CD4-positive, alpha-beta T cell treated with Interleukin-2 at 100 ng/mL for 4 hours (primary cell): ENCODE measurements at places on chromosomes 12 and 14.

DNA sequence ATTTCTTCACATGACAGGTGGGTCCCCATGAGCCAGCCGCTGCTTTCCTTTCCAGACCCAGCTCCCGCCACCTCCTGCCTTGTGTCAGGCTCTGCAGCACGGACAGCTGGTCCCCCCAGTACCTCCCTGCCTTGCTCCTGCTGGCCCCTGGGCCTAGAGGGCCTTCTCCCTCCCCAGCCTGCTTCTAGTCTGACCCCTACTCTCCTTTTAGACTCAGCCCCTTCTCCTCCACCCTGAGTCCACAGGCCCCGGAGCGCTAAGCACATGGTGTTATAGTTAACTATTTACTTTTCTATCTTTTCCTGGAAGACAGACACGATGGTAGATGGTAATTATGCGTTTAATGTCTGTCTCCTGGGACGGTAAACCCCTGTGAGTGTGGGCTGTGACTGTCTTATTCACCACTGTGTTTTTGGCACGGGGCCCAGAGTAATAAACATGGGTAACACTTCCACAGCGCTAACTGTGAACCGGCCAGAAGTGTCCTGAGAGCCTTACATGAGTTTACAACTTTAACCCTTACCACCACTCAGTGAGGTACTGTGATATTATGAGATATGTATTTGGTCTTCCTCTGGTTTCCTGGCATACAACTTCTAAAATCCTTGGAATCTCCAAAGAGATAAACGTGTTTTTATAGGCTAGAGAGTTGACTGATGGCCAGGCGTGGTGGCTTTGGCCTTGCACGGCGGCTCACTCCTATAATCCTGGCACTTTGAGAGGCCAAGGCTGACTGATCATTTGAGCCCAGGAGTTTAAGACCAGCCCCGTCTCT is 41.2 kb downstream of the DGLUCY start:
- DNase-seq: peak; percentile 53

DNA sequence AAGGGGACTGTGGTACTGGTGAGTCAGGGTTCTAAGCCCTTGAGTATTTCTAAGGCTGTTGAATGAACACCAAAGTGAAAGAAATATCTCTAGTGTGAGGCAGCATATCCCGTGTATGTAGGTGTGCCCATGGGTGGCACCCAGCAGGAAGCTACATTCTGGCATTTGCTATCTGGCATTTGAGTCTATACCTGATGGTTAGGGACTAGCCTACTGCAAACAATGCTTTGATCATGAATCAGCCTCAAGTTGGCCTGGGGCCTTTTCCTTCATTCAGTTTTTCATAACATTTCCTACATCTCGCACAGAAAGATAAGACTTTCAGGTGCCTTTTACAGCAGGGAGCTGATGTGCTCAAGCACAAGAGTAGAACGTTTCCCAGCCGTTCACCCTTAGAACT is 85.7 kb upstream of the E2F7 start:
- no peak for DNase-seq

DNA sequence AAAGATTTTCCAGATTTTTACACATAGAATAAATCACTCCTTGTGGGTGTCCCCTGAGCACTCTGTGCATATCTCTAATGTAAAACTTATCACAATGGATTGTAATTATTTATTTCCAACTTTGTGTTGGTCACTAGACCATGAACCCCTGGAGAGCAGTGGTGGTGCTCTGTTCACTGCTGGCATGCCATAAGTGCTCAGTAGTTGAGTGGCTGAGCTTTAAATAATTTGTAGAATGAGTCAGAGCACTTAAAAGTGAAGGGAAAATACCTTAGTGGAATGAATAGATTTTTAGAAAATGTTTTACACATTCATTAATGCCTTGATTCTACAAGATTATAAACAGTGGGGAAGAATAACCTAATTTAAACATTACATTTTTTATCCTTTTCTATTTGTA is 6.3 kb downstream of the MGAT4C start:
- no peak for DNase-seq

DNA sequence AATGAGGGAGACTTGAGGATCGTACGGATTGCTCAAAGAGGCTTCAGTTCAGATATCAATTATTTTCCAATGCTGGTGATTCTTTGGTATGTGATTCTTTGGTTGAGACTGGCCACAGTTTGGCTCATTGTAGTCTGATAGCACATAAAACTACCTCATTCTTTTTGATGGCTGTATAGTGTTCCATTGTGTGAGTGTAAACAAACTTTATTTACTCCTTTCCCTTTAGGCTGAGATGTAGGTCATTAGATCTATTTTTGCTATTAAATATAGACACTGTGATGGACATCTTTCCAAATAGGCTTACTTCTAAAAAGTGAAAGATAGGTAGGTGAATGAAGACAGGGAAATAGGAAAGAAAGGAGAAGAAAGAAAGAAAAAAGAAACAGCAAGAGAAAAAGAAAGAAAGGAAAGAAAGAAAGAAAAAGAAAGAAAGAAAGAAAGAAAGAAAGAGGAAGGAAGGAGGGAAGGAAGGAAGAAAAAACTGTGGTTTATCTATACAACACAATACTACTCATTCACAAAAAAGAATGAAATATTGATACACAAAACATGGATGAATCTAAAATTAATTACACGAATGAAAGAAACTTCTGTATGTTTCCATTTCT is 19.8 kb upstream of the MED13L start:
- no peak for DNase-seq

DNA sequence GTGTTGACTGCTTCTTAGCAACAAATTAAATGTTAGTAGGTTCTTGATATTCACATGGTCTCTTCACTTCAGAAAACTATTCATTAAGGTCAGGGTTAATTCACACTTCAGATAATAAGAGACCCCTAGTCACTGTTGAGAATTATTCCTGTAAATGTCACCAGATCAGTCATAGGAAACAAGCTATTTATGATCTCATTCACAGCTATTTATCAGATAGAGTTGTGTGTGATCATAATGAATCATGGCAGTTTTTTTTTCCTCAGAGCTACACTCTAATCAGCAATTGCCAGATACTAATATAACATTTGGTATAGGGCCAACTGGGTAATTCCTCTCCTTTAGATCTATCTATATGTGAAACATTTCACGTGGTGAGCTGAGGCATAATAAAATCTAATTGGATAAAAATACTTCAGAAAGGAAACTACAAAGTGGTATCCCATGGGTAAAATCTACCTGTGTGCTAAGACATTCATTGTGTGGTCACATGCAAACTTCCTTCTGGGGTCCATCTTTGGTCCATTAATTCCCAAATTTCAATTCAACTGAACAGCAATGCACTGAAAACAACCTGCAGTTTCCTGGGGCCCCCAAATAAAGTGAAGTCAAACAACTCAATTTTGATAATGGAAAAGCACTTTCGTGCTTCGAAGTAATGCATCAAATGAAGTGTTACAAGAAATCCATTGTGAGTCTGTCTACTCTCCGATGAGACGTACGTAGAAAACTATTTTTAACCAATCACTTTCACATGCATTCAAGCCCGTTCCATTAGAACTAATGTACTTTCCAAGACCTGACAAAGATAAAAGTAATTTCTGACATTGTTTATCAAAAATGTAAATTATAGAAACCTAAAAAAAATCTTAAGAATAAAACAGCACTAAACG is 197.0 kb downstream of the ACSS3 start:
- DNase-seq: no peak

DNA sequence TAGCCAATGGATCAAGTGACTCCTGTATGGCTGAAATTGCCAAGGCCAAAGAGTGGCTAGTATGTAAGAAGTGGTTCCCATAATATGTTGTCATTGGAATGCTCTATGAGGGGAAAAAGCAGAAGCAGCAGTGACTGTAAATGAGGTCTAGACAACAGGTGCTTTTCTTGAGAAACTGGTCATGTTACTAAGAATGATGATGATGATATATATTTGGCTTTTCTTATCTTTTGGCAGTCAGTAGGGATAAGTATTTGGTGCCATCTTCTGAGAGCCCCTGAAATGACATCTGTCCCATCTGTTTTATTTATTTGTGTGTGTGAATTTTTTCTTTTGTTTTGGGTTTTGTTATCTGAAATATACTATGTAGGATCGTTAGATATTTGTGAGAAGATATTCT is 141.7 kb downstream of the SYT1 start:
- no peak for DNase-seq

DNA sequence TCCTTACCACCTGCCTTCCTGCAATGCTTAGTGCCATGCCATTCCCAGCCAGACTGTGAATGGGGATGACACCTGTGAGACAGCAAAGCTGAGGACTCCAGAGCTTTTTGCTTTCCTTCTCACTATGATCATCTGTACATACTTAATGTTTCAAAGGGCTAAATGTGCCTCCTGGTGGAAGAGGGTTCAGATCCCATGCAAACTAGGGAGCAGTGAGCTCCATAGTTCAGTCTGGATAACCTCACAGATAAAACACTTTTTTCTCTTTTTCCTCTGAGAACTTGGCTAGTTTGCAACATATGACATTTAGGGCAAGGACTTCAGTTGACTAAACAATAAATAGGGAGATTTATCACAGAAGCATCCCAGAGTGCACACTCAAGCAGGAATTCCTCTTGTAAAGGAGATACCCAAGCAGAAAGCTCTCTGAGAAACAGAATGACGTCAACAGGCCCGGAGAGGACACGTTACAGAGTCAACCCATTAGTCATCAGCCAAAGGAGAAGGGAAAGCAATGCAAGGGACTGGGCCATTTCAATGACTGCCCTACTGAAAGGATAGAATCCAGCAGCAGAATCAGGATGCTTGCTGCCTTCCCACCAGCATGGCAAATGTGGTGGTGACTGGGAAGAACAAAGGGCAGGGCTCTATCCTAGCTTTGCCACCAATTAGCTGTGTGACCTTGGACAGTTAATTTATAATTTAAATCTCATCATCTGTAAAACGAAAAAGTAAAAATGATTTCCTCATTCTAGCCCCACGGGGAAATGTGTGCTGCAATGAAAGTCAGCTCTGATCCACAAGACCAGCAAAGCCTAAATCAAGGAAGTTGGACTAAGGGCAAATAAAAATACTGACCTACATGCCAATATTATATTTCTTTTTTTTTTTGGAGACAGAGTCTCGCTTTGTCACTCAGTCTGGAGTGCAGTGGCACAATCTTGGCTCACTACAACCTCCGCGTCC is 80.8 kb upstream of the ACTN1 start:
- DNase-seq: no peak

- DNase-seq: no peak
Measured at GRCh38 chr12:108966378-108967151, 54.3 kb downstream of the SVOP start.

DNA sequence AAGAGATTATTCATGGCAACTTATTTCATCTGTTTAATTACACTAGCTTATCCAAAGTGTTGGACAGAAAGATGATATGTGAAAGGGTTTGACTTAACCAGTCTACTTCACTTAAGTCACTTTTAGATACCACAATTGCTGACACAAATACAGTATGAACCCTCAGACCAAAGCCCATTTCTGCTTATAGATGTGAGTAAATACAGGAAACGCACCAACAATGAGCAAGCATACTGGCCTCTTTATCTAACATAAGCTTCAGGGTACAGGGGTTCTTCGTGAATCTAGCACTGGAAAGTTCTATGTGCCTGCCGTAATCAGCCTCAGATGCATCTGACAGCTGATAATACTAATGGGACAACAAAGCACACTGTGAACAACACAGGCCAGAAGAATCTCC is 209.6 kb downstream of the MED13L start:
- no peak for DNase-seq

DNA sequence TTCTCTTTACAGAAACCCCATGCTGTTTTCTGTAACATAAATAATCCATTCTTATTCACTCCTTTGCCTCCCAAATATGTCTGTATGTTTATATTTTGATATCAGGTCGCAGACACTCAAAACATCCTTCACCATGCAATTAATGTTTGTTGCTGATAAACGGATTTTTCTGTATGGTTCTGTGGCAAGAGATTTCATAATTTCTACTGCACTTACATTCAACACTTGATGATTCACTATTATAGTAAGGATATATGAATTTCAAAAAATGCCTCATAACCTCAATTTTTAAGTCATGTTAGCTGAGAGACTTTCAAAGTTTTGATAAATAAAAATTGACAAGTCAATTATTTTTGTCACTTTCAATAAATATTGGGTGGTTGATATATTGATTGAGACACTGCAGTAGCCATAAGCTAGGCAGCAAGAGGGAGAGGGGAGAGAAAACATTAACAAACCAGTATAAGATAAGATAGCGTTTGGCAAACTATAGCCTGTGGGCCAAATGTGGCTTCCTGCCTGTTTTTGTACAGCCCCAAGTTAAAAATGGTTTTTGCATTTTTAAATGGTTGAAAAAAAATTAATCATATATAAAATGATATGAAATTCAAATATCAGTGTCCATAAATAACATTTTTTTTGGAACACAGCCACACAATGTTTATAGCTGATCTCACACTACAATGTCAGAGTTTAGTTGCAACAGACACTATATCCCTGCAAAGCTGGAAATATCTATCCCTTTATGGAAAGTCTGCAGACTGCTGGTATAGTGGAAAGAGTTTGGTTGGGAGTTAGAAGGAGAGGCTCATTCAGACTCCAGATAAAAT is 18.3 kb downstream of the ALDH6A1 start:
- DNase-seq: no peak

- no peak for DNase-seq
Measured at GRCh38 chr12:76765598-76765997, 1.7 kb downstream of the ZDHHC17 start.

DNA sequence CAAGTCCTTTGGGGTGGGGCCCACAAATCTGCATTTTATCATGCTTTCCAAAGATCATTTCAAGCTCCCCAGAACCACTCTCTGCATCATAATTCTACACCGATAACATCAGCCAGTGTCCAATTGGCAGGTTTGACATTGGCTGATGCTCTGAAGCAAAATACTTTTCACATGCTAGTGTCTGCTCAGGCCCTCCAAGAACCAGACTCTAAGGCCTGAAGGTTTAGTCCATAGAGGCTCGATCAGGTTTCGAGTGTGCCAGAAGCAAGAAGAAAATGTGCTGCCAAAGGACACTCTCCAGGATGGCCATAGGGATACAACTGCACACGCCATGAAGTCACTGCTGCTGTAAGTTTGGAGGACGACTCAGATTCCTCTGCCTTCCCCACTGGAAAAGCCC is 280.3 kb downstream of the KSR2 start:
- no peak for DNase-seq

DNA sequence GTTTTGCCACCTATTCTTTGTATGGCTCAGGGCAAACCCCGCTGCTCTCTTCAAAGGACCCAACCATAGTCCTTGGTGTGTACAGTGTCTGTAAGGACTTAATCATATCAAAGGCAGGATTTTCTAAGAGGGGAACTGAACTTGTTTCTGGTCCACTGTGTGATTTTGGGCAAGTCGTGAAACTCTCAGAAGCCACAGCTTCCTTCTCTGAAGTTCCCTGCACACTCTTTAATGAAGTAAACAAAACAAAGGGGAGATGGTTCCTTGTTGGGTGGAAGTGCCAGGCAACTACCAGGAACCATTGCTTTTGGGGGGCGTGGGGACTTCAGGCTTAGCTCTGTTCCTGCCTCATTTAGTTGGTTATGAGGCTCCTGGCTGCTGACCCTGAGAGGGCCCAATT is 152.4 kb downstream of the VRK1 start:
- DNase-seq: no peak

GRCh38 chr12:49519574-49519936 is 19.3 kb upstream of the KCNH3 start:
- no peak for DNase-seq
